ENCODE measurements at places on chromosomes 3 and 15.

GRCh38 chr3:171980578-171981270 is 58.7 kb upstream of the FNDC3B start:
- no peak for DNase-seq

GRCh38 chr15:77021803-77022381 is 27.0 kb downstream of the PSTPIP1 start:
- DNase-seq: no peak

GRCh38 chr3:133330065-133330464 is 69.8 kb upstream of the BFSP2 start:
- no peak for DNase-seq

DNA sequence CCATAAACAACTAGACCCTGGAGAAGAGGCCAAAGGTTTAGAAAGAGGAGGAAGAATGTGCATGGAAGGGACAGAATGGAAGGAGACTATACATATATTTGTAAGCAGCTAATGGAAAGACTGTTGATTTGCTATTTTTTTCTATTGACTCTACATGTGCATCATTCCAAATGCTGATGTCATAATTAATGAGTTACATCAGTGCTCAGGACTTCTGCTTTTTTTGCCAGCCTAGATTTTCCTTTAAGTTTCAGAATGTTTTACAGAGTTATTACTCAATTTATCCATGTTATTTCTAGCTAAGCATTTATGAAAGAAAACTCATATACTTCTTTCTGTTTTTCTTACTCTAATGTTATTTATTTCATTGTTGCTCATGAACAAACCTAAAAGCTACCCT is 62.6 kb upstream of the VGLL3 start:
- no peak for DNase-seq

GRCh38 chr3:123424321-123424998 is 24.4 kb downstream of the ADCY5 start:
- DNase-seq: no peak

DNA sequence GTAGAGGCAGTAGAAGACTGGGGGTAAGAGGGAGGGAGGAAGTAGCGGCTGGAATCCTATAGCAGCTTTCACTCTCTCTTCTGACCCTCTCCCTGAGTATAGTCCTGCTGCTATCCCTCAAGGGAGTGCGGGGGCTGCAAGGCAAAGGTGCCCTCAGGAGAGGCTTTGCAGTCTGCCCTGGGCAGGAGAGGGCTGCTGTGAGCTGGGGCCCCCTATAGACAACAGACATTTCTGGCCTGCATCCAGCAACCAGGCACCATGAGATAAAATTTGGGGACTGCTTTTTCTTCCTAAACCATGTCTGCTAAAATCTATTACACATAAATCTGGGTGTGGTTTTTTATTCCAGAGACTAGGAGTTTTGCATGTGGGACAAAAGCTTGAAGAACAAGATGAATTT is 48.0 kb downstream of the SACM1L start:
- DNase-seq: no peak

GRCh38 chr15:66236806-66237375 is 16.7 kb downstream of the MEGF11 start:
- no peak for DNase-seq

- no peak for DNase-seq
Measured at GRCh38 chr3:567488-568185, 371.1 kb downstream of the CHL1 start.

GRCh38 chr3:39122813-39123212 is 15.3 kb downstream of the TTC21A start:
- DNase-seq: no peak

GRCh38 chr15:51093839-51094605 is 684 bp downstream of the TNFAIP8L3 start:
- no peak for DNase-seq

DNA sequence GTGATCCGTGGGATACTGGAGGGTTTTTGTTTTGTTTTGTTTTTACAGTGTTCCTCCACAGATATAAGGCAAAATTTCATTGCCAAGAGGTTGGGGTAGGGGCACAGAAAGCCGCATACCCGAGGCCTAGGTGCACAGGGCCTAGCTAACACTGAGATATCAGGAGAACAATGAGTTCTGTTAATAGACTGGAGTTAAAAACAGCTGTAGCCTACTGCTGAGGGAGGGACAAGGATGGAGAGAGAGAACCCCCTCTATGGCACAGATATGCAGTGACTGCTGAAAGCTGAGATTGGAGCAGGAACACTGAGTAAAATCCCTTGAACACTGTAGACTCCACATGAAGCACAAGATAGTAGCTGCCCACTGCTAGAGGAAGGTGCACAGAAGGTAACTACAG is 53.1 kb upstream of the MAP3K13 start:
- DNase-seq: no peak

- DNase-seq: no peak
Measured at GRCh38 chr15:80580106-80580505, 115.0 kb upstream of the ABHD17C start.

- no peak for DNase-seq
Measured at GRCh38 chr15:66873856-66874255, 171.8 kb downstream of the SMAD6 start.

- no peak for DNase-seq
Measured at GRCh38 chr3:139297588-139298311, 46.1 kb upstream of the MRPS22 start.

GRCh38 chr3:177061369-177061768 is 135.9 kb downstream of the TBL1XR1 start:
- DNase-seq: no peak

DNA sequence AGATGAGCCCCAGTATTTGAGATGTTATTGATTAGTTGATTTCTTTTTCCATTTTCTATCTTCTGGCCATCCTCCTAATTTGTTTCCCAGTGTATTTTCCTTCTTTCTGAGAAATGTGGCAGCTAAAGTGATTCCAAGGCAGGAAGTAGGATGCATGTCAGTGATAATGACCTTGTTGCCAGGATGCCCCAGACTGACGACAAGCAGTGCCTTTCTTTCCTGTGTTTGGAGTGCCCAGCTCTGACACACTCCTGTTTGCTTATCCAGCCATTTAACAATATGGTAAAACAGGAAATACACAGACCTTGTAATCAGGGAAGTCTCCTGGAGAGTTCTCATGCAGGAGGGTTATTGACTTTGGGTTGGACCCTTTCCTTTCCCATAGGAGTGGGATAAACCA is 20.4 kb downstream of the TMOD2 start:
- DNase-seq: no peak

DNA sequence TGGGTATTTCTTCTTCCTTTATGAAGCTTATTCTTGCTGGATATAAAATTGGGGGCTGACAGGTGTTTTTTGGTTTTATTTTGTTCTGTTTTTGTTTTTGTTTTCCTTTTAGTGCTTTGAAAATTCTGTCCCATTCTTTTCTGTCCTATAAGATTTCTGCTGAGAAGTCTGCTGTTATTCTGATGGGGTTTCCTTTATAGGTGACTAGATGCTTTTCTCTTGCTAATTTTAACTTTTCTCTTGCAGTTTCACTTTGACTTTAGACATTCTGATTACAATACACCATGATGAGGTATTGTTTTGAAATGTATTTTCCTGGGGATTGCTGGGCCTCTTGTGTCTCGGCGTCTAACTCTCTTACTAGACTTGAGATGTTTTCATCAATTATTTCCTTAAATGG is 22.8 kb downstream of the TTC14 start:
- no peak for DNase-seq

- DNase-seq: no peak
Measured at GRCh38 chr15:78432664-78433063, 5.4 kb upstream of the IREB2 start.

- no peak for DNase-seq
Measured at GRCh38 chr3:136142592-136142991, 53.5 kb downstream of the MSL2 start.

GRCh38 chr15:94029495-94029894 is 201.9 kb upstream of the MCTP2 start:
- DNase-seq: no peak

DNA sequence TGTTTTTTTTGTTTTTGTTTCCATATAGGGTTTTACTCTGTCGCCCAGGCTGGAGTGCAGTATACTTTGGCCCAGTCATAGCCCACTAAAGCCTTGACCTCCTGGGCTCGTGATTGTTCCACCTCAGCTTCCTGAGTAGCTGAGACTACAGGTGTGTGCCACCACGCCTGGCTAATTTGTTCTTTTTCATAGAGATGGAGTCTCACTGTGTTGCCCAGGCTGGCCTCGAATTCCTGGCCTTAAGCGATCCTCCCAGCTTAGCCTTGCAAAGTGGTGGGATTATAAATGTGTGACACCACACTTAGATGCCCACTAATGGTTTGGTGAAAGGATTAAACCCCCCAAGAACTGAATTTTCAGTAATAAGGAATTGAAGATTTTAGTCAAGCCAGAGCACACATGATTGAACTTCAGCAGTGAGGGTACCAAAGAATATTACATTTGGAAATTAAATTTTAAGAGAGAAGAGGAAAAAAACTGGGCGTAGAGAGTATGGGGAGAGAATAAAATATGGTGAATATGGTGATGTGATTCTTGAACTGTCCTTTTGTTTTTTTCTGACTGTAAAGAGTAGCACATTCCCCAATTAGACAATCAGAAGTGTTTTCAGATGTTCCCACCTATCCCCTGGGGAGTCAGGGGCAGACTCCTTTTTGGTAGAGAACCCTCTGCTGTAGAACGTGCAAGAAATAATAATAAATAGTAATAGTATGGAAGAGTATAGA is 208.1 kb downstream of the PTPRG start:
- no peak for DNase-seq

DNA sequence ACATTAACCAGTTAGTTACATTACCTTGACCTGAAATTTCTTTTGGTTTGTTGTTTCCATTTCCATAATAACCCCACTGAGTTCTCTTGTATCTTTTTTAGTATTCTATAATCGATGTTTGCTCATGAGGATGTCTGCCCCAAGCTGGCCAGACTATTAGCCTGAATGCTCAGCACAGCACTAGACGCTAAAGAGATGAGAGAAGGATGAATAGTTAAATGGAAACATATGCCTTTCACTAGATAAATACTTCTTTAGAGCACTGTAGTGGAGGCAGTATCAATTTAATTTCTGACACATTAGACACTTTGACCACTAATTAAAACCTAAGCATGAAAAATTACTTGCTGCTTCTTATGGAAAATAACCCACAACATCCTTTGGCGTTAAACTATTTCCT is 654.9 kb upstream of the KCNMB2 start:
- no peak for DNase-seq

DNA sequence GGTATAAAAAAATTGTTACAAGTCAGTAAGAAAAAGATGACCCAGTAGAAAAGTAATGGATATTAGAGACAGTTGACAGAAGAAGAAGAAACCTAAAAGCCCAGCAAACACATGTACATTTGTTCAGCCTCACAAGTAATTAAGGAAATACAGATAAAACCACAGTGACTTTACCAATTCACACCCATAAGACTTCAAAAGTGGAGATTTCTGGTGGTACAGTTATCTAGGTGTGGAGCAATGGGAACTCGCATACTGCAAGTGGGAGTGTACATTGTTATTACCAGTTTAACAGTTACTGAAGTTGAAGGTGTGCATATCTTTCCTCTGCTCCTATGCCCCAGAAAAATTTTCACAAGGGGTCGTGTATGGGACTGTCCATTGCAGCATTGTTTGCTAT is 18.1 kb upstream of the MAPKBP1 start:
- no peak for DNase-seq

DNA sequence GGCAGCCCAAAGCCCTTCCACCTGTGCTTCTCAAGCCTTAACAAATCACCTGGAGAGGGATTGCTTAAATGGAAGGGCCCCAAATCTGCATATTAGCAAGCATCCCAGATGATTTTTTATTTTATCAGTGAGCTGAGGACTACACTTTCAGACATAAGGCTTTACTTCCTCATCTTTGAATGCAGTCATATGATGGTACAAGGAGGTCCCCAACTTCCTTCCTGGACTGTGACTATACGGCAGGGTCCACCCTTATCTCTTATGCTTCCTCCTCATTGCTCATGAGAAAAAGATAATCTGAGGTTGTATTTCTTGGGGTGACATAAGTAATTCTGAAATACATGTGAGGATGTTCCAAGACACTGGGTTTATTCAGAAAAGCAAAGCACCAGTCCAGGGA is 13.7 kb upstream of the HEG1 start:
- DNase-seq: no peak

DNA sequence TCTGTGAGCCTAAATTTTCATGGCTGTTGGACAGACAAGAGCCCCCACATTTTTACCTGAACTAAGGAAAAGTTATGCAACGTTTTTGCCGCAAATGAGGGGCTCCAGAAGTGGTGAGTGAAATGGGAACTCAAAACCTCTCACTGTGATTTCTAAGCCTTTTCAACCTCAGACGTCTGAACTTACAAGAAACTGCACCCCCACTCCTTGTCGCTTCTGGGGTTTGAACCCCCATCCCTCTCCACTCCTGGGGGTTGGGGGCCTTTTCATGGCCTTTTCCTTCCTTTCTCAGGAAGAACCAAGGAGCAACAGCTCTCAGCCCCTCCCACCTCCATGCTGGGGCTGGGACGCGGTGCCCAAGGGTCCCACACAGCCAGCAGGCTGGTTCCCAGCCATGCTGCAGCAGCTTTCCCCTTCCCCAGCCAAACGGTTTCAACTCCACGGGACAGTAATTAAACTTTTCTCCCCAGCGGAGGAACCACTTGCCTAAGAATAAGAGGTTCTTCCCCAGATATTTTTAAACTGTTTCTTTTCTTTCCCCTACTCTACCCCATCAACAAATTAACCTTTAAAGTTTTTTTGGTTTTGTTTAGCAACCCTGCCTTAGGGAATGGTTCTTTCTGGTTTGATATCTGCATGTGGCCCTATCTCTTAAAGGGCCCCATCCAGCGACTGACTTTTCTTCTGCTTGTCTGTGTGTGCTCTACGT is 387.6 kb upstream of the CBLB start:
- DNase-seq: no peak

DNA sequence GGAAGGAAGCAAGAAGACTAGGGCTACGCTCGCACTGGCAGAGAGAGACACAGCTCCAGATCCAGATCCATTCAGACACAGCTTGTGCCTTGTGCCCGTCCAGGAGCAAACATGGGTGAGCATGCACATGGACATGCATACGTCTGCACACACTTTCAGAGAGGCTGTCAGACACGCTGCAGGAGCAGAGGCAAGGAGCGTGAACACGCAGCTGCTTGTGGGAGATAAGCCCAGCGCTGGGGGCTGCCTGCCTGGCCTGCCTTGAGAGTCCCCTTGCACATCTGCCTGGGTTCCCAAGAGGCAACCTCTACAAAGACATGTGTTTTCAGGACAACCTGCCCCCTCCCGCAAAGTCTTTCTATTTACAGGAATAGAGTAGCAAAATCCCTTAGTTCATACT is 13.6 kb upstream of the BAHD1 start:
- no peak for DNase-seq

- no peak for DNase-seq
Measured at GRCh38 chr3:171065732-171066131, 39.2 kb upstream of the SLC2A2 start.

- DNase-seq: no peak
Measured at GRCh38 chr3:182248349-182248880, 536.7 kb downstream of the SOX2 start.

DNA sequence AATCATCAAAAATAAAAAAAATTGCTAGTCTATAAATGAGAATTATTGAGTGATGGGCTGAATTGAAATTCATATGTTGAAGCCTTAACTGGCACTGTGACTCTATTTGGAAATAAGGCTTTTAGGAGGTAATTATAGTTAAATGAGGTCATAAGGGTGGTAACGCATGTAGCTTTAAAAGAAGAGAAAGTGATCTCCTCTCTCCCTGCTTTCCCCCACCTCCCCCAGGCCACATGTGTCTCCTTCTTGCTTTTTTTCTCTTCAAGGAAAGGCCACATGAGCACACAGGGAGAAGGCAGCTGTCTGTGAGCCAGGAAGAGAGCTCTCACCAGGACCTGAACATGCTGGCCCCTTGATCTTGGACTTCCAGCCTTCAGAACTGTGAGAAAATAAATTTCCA is 48.2 kb upstream of the ARPP19 start:
- DNase-seq: no peak

GRCh38 chr3:36540888-36541518 is 160.7 kb downstream of the STAC start:
- DNase-seq: no peak

All from progenitor cell of endocrine pancreas (in vitro differentiated cells).